ENCODE measurements at places on chromosomes 12 and 14.

GRCh38 chr12:71063087-71063486, 94.7 kb downstream of the TSPAN8 start:
- no peak for DNase-seq

DNA sequence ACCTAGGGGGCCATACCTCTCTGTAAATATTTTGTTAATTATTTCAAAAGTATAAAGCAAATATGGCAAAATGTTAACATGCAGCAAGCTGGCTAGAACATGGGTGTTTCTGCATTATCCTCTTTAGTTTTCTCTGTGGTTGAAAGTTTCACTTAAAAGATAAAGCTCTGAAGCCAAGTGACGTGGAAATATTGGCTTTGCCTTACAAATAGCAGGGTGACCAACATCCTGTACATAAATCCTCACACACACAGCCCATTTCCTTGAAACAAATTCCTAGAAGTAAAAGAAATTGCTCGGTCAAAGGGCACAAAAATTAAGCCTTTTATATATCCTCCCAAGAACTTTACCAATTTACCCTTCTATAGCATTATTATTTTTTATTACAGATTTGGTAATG, 10.6 kb upstream of the VWF start:
- peak; percentile 14 for DNase-seq

DNA sequence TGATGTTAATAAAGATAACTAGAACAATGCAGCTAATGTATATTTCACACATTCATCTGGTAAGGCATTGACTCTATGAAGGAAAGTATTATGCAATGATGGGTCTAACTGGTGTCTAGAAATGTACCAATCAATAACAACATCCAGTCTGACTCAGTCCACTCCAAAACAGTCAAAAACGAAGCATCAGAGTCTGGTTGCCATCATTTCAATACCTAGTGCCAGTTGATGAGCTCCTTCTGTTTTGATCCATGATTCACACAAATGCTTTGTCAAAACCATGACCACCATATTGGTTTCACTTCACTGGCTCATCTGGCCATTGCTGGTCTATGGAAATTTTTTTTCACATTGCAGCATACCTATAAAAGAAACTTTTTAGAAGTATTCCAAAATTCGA, 747.2 kb upstream of the TMEM132C start:
- DNase-seq: no peak

DNA sequence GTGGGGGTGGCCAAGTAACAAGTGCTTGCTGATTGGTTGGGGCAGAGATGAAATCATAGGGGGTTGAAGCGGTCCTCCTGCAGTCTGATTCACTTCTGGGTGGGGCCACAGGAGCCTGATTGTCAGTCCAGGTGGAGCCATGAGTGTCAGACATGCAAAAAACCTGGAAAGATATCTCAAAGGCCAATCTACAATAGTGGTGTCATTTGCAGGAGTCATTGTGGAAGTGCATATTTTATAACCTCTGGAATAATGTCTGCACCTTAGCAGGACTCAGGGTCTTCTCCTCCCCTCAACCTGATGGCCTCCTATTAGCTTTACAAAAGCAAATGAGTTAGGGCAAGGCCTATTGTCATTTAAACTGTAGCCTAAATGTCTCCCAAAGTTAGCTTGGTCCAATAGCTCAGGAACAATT, 241.4 kb downstream of the NUAK1 start:
- no peak for DNase-seq

DNA sequence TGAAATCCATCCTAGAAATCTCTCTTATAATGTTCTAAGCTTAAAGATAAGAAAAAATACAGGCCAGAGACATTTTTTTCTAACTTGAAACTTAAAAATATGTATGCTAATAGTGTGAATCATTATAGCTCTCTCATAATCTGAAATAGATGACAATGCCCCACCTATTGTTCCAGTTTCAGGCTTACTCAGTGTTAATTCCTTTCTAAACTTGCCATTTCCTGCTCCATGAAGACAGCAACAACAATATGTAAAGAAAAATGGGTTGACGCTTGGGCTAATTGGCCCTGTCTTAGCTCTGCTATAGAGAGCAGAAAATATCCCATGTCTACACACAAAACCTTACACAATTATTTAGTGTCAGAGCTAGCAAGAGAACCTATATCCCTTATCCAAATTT, 37.1 kb downstream of the LMO3 start:
- DNase-seq: no peak

DNA sequence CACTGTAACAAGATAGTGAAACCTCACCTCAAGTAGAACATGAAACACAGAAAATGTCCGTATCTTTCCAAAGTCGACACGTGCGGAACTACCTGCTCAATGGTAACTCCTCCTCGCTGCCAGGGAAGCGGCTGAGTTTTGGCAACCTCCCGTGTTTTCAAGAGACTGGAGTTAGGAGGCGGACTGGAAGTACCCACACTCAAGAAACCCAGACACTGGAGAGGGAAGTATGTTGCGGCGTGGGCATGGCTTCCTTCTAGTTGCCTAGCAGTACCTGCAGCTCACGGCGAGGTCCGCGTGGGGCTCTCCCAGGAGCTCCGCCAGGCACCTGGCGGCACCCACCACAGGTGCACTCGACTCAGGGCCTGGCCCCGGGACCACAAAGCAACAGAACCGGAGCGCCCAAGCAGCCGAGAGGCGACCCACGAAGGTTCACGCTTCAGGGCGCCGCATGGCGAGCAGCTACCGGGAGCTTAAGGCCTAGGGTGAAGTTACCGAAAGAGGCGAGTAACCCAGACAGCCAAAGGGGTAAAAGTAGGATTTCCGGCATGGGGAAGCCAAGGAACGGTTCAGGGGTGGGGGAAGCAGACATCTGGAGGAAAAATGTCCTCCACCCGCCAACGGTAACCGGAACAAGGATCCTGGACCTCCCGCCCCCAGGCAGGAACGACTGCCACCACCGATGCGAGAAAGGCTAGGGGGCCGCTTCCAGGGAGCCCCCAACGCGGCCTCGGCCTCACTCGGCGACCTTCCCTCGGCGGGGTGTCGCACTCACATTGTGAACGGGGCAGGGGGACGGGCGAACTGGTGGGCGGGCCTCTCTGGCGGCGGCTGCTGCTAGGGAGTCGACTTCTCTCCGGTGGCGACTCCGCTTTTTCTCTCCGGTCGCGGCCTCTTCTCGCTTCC, 608 bp downstream of the PTGES3 start:
- DNase-seq: peak; percentile 37

- peak; percentile 20 for DNase-seq
Measured at GRCh38 chr12:13130981-13131380, 27.5 kb upstream of the GSG1 start.

DNA sequence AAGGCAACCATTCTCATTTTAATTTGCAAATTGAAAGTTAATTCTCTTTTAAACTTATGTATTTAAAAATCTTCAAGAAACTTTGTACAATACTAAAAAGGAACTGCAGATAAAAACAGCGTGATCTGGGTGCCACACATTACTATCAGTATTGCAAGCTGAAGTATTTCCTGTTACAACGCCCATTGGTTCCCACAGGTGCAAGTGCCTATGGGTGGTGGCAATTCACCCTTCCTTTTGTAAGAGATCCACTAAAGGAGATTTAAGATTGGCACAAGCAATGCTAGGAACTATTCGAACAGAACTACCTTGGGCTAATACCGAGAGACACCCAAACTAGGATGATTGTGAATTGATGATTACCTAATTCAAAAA, 13.2 kb downstream of the TAOK3 start:
- no peak for DNase-seq

DNA sequence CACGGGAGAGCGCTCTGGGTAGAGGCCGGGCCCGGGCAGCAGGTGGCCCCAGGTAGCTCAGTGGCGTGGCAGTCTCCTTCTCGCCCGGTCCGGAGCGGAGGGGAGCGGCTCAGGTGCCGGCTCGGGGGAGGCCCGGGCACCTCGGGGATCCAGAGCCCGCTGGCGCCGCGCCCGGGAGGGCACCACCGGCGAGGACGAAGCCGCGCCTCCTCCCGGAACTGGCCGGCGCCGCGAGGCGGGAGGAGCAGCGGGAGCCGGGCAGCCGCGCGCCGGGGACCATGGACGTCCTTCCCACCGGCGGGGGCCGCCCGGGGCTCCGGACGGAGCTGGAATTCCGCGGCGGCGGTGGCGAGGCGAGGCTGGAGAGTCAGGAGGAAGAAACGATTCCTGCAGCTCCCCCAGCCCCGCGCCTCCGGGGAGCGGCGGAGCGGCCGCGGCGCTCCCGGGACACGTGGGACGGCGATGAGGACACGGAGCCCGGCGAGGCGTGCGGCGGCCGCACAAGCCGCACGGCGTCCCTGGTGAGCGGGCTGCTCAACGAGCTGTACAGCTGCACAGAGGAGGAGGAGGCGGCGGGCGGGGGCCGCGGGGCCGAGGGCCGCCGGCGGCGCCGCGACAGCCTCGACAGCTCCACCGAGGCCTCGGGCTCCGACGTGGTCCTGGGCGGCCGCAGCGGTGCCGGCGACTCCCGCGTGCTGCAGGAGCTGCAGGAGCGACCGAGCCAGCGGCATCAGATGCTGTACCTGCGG, 21.5 kb upstream of the GNS start:
- no peak for DNase-seq

DNA sequence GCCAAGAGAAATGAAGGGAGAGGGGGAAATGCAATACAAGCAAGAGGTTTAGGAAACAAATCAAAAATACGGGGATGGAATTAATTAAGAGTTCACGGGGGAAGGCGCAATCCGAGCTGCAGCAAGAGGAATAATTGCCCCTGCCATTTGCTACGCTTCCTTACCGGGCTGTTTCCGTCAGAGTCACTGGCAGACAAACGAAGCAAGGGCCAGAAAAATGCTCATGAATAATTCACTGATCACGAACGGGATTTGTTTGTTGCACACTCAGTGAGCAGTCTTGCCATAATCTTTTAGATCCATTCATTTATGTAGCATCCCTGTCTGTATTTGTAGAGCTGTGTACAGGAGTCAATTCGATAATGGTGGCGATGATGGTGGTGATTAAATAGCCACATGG, 39.0 kb downstream of the PLXNC1 start:
- DNase-seq: no peak

GRCh38 chr14:44720707-44721106, 213.6 kb upstream of the FSCB start:
- DNase-seq: no peak

- DNase-seq: no peak
Measured at GRCh38 chr12:55132816-55133215, 6.6 kb downstream of the OR9K2 start.

DNA sequence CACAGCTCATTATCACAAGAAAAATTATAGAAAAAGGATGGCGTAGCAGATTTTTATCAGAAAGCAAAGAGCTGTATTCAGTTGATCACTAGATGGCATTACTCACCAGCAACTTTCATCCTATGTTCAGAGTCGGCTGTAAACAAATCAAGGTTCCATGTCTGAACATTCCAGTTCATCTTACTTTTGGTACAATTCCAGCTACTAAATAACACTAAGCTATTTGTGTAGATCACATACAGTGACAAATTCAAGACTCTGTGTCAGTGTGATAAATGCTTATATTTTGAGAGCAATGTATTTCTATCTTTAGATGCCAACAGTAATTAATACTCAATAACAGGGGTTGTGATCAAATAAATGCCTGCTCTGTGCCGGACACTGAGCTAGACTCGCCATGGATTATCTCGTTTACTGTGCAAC, 30.1 kb downstream of the NRDE2 start:
- DNase-seq: peak; percentile 89

DNA sequence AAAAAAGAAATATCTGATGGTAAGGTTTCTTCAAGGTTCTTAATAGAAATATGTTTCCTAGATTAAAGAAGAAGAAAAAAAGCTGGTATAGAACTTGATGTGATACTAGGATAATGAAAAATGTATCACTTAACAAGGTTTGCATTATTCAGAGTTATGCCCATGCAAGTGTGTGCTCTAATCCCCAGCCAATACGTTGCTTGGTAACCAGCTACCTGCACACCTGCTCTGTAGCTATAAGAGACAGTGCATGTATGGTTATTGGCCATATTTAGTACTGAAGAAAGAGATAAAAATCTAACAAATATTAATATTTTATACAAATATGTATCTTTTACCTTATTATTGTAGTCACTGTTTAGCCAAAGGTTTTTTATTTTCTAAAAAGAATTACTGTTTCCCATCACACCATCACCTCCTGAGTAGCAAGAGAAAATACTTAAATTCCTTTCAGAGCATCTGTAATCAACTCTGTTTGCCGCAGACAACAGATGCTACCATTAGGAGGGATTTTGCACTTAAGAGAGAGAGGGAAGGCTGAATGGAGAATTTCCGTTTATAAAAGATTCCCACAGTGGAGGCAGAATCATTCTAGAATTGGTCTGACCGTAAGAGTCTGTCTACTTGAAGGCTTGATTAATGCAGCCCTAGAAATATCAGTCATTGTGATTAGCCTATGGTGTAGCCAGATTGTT, 115.6 kb downstream of the NEDD1 start:
- no peak for DNase-seq

GRCh38 chr12:74021937-74022336, 515.7 kb upstream of the ATXN7L3B start:
- peak; percentile 75 for DNase-seq

GRCh38 chr14:99724939-99725773, 41.1 kb downstream of the CYP46A1 start:
- DNase-seq: no peak

- no peak for DNase-seq
Measured at GRCh38 chr14:89504091-89504490, 87.1 kb upstream of the FOXN3 start.

GRCh38 chr12:24185782-24186181, 236.3 kb upstream of the SOX5 start:
- DNase-seq: no peak

Data from choroid plexus epithelial cell (primary cell).